Progenitor cell of endocrine pancreas (in vitro differentiated cells): ENCODE measurements at places on chromosomes 3 and 15. TPM values are rescaled to one million over a fixed set of nuclear protein-coding genes. Genes with fewer than 3 reads are reported as not detected.
A peak's percentile ranks its signal among the peaks of the same experiment; 100 is the strongest.

The STIMATE gene
- total RNA-seq: 17.4 and 18.4 TPM in 2 replicates

The REC114 gene
- total RNA-seq: not detected in 2 replicates

GRCh38 chr3:175421902-175422301 lies 562.8 kb downstream of the NAALADL2 start:
- H3K36me3 ChIP-seq: no peaks in the 10 kb centered on the region
- no peaks in the 10 kb centered on the region for H3K27me3 ChIP-seq
- no peak for DNase-seq
- H3K4me3 ChIP-seq: no peak overlapping the region
- no peak overlapping the region for H3K27ac ChIP-seq

GRCh38 chr3:32157600-32158264 lies 51.3 kb downstream of the GPD1L start:
- H3K4me3 ChIP-seq: no peak overlapping the region
- DNase-seq: no peak
- peaks cover 3% of the 10 kb centered on the region for H3K27me3 ChIP-seq
- H3K36me3 ChIP-seq: peaks cover 1% of the 10 kb centered on the region
- H3K27ac ChIP-seq: no peak overlapping the region
- H3K4me1 ChIP-seq: no peaks in the 10 kb centered on the region

- H3K4me1 ChIP-seq: peaks cover 55% of the 10 kb centered on the region
- H3K27me3 ChIP-seq: no peaks in the 10 kb centered on the region
- DNase-seq: no peak
Observed at GRCh38 chr15:85704720-85705429, 89.8 kb downstream of the KLHL25 start.

GRCh38 chr3:192183109-192183508 lies 544.2 kb downstream of the FGF12 start:
- H3K36me3 ChIP-seq: no peaks in the 10 kb centered on the region
- H3K4me3 ChIP-seq: no peak overlapping the region
- no peak overlapping the region for H3K27ac ChIP-seq
- peaks cover 5% of the 10 kb centered on the region for H3K27me3 ChIP-seq
- H3K4me1 ChIP-seq: peaks cover 1% of the 10 kb centered on the region

- no peak overlapping the region for H3K27ac ChIP-seq
- peaks cover 41% of the 10 kb centered on the region for H3K4me1 ChIP-seq
- DNase-seq: no peak
- H3K36me3 ChIP-seq: no peaks in the 10 kb centered on the region
- H3K4me3 ChIP-seq: no peak overlapping the region
Observed at GRCh38 chr15:97174886-97175540, 785.5 kb upstream of the ARRDC4 start.

- peaks cover 9% of the 10 kb centered on the region for H3K36me3 ChIP-seq
- no peak for DNase-seq
- peak overlapping the region; percentile 97 for H3K27ac ChIP-seq
Observed at GRCh38 chr3:155554777-155555451, 190.0 kb downstream of the PLCH1 start.

DNA sequence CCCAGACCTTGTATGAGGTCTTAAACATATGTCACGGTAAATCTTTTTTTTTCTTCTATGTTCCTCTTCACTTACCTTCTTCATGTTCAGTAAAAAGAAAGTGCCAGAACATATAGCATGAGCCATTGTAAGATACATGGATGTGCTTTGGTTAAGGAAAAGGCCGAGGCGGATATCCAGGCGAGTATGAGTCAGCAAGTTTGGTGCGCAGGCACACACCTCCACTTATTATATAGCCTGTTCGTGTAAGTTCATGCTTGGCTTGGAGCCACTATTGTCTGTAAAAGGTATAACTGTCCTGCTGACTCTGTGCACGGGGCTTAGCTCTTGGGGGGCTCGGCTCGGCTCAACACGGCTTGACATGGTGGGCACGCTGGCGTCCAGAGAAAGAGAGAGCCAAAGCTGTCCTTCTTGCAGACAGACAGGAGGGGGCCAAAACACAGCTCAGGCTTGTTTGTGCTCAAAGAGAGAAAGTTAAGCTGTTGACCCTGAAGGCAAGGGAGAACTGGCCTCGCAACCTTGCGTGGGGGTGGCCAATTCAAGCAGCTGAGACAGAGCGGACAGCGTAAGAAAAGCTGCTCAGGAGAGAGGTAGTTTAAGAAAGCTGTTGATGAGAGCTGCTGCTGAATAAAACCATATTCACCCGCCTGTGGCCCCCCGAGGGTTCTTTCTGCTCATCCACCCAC lies 251.2 kb downstream of the SLC9A9 start:
- DNase-seq: no peak
- no peak overlapping the region for H3K27ac ChIP-seq
- no peaks in the 10 kb centered on the region for H3K36me3 ChIP-seq
- peaks cover 4% of the 10 kb centered on the region for H3K4me1 ChIP-seq

DNA sequence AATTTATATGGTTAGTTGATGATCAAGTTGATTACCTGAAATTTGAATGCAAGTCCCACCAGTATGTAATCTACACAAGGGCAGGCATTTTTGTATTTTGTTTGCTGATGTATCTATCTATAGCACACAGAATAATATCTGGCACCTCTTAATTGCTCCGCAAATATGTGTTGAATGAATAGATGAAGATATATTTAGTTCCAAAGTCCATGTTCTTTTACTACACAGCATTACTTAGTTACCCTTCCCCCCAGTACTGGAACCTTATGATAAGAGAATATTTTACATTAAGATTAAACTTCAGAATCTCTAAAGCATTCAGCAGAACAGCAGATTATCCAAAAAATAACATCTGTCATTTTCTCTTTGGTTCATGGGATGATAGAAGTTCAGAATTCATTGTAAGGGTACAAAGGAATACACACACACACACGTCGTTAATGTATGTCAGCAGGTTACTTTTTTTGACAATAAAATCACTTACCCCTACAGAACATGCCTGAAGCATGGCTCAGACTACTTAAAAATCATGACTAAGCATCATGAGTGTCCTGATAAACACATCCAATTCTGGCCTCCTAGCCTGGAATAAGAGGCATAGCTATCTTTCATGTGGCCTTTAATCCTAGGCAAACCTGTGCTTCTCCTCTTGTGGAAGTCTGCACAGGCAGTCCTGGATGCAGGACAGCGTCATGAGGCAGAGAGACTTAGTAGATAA lies 148.9 kb upstream of the TBC1D5 start:
- H3K4me1 ChIP-seq: peaks cover 36% of the 10 kb centered on the region
- H3K27me3 ChIP-seq: no peaks in the 10 kb centered on the region
- DNase-seq: no peak
- H3K27ac ChIP-seq: no peak overlapping the region
- H3K36me3 ChIP-seq: no peaks in the 10 kb centered on the region

- peak overlapping the region; percentile 96 for H3K27ac ChIP-seq
- DNase-seq: no peak
- peak overlapping the region; percentile 38 for H3K4me3 ChIP-seq
- no peaks in the 10 kb centered on the region for H3K36me3 ChIP-seq
Observed at GRCh38 chr3:192879346-192880031, 38.2 kb downstream of the MB21D2 start.

GRCh38 chr15:90297021-90297420 lies 31.5 kb downstream of the NGRN start:
- H3K27ac ChIP-seq: no peak overlapping the region
- no peaks in the 10 kb centered on the region for H3K27me3 ChIP-seq
- peaks cover 5% of the 10 kb centered on the region for H3K4me1 ChIP-seq
- DNase-seq: no peak
- H3K4me3 ChIP-seq: no peak overlapping the region
